ENCODE measurements at places on chromosomes 13 and 19.
A peak's percentile ranks its signal among the peaks of the same experiment; 100 is the strongest.

- no peak for DNase-seq
These were observed 389.0 kb downstream of the OLFM4 start for GRCh38 chr13:53417601-53418000.

DNA sequence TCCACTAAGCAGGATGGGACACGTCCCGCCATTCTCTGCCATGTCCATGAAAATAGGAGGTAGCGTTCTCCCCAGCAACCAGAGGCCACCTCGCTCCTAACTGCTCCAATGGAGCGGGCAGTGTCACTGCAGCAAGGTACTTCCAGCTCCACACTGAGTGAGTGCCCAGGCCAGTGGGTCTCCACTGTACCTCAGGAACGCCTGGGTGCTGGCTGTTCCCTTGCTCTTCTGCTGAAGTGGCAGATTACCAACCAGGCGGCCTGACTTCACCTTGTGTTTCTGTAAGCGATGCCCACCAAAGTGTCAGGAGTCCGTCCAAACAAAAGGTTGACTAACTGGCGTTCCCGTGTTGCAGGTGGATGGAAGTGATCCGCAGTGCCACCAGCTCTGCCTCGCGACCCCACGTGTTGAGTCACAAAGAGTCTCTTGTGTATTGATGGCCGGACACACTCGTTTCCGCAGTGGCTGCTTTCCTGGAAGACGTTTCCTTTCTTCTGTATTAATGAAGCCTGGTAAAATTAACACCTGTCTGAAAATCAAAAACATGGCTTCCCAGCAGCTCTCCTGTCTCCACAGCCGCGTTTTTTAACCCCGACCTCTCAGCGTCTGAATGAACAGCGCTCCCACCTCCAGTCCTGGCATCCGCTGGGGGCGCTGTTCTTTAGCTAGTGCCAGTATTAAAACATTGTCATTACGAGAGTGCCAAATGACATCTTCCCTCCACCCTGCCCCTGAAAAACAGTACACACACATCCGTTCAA, 128.8 kb downstream of the STK24 start:
- no peak for DNase-seq

DNA sequence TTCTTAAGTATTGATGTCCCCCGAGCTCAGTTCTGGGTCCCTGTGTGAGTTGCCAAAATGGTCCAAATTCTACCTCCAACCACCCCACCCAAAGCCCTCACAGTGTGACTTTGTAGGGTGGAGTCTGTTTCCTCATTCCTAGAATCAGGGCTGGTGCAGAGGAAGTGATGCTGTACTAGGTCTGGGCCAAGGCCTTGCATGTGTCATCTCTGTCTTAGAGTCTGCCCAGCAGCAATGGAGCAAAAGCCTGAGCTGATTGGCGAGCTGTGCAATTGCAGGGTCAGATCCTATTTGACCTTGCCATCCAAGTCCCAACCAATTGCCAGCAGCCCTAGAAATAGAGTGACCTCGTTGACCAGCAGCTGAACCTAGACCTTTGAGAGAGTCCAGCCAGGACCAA, 97.0 kb upstream of the ANKRD10 start:
- DNase-seq = no peak

DNA sequence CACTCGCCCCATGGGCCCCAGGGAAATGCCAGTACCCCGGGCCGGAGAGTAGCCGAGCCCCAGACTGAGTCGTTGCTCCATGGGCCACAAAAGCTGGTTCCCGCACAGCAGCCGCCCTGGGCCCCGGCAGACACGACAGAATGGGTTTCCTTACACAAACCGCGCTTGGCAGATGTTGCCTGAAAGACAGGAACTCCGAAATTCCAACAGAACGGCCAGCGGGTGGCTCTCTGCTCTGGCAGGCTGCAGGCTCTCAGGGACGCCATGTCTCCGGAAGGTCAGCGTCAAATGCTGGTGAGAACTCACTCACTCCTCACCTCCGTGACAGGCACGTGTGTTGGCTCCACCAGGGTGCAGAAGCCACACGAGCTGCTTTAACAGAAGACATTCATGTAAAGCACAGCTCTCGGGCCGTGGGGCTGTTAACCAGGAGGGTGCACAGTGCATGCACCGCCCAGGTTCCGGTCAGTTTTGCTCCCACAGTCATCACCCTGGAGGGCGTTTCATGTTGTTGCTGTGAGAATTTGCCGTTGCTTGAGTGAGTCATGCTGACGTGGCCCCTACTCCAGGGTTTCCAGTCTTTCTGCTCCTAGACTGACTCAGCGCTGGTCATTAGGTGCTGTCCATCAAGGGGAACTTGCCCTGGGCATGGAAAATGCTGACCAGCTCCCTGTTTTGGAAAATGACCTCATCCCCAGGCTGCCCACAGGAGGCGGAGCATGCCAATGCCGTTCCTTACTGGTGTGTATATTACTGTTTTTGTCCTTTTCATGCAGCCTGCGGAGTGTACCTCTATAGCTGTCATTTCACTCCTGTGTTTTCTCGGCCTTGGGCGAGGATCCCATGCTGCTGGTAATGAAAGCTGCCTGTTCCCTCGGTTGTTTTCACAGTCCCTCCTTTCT, 44.8 kb downstream of the ANKRD10 start:
- peak; percentile 99 for DNase-seq

DNA sequence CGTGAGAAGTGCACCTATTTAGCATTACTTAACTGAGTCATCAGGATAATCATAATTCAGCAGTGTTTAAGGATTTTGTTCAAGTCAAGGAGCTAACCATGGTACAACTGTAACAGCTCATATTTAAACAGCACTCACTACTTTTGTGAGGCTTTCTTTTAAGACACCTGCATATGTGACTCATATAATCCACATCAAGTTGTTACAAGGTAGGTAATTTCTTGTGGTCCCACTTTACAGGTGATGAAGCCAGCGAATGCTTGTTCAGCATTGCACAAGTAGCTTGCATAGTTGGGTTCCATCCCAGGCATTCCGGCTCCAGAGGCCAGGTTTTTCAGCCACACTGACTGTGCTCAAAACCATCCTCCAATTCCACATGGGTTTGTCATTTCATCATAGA, 569.2 kb downstream of the MYO16 start:
- no peak for DNase-seq

GRCh38 chr19:34994643-34995541, 5.2 kb upstream of the GRAMD1A start:
- DNase-seq = no peak

Measured in thoracic aorta (tissue), 2 donors.